Pancreas (tissue), 10 donors: ENCODE measurements at places on chromosomes 7 and 10.
A peak's percentile ranks its signal among the peaks of the same experiment; 100 is the strongest.

DNA sequence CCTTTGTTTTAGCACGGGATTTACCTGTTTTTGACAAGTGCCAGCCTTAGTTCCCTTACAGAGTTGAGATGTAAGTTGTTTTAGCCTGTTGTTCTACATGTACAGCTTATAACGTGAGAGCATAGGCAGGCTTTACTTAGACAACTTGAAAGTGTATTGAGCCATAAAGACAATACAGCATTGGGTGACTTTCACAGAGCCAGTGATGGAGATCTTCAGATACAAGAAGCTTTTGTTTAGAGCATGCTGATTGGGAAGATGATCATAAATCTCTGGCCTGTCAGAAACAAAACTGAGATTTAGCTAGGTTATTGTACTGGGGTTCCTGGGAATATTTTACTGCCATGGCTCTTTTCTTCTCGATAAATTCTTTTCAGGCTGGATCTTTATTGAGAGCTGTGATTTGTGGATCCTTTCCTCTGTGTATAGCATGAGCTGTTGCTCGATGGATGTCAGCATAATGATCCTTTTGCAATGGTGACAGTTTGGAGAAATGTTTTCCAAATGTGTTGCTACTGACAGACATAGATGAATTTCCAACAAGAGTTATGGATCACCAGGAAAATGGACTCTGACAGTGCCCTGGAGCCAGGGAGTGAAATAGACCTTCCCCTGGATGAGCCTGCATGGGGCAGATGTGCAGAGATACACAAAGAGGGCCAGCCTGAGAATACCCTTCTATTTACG, 30.2 kb downstream of the LHFPL3 start:
- H3K4me1 ChIP-seq = no peaks in the 10 kb centered on the region
- no peaks in the 10 kb centered on the region for H3K27me3 ChIP-seq
- no peaks in the 10 kb centered on the region for H3K36me3 ChIP-seq

DNA sequence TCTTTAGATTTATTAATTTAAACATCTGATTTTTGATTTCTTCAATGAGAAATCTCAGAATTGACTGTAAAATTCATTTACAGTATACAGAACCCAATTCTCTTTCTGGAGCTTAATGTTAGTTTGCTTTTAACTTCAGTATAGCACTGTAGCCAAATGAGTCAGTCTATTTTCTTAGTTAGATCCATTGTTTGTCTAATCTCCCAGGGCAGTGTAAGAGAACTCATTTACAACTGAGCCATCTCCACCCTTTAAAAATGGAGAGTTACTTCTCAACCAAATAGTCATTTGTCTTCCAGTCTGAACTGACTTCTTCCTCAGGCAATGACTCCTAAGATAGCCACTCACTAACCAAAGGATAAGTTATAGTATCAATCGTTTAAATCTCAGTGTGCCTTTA, 3.0 kb upstream of the WNT2 start:
- no peak overlapping the region for H3K4me3 ChIP-seq
- no peak for DNase-seq
- H3K4me1 ChIP-seq = no peaks in the 10 kb centered on the region
- H3K27me3 ChIP-seq = no peaks in the 10 kb centered on the region
- H3K27ac ChIP-seq = no peak overlapping the region

- no peak overlapping the region for H3K4me3 ChIP-seq
- H3K27ac ChIP-seq = no peak overlapping the region
- no peaks in the 10 kb centered on the region for H3K36me3 ChIP-seq
These were observed 97.6 kb downstream of the KIAA1217 start for GRCh38 chr10:24306507-24306875.

- H3K27me3 ChIP-seq = no peaks in the 10 kb centered on the region
- no peak for DNase-seq
- H3K4me1 ChIP-seq = no peaks in the 10 kb centered on the region
- no peaks in the 10 kb centered on the region for H3K36me3 ChIP-seq
- no peak overlapping the region for H3K4me3 ChIP-seq
These were observed 557.6 kb downstream of the PTPRN2 start for GRCh38 chr7:158030071-158030470.

GRCh38 chr10:13382703-13383398, 34.8 kb upstream of the SEPHS1 start:
- no peaks in the 10 kb centered on the region for H3K27me3 ChIP-seq
- H3K36me3 ChIP-seq = no peaks in the 10 kb centered on the region
- no peaks in the 10 kb centered on the region for H3K4me1 ChIP-seq
- DNase-seq = no peak

DNA sequence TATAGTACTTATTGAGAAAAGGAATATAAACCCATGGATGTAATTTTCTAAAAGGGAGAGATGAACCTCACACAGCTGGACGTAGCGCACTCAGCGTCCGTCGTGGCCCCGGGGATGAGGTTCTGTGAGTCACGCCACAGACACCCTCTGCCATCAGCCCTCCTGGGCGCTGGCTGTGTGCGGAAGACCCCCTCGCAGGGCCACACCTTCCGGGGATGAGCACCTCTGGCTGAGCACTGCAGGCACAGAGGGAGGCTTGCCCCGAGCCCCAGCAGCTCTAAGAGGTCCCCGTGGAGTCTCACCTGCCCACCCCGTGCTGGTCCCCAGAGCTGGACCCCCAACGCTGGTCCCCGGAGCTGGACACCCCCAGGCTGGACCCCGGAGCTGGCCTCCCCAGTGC, 215.8 kb downstream of the PTPRN2 start:
- H3K36me3 ChIP-seq = no peaks in the 10 kb centered on the region
- H3K27me3 ChIP-seq = no peaks in the 10 kb centered on the region
- H3K27ac ChIP-seq = no peak overlapping the region
- no peak overlapping the region for H3K4me3 ChIP-seq

DNA sequence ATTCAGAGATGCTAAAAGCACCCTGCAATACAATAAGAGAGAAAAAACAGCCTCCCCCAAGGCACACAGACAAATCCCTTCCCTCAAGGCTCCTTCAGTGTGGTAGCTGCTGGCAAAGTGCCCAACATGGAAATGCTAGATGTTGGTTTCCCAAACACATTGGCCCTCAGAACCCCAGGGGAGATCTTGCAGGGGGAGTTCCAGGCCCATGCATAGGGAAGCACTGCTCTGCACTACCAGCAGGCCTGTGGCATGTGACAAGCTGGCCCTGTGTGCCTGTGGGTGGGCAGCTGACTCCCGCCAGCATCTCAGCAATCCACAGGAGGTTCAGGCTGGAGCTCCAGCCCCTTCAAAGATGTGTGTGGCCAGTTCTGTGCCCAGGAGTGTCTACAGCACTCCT, 16.8 kb upstream of the CSGALNACT2 start:
- no peak overlapping the region for H3K27ac ChIP-seq
- H3K27me3 ChIP-seq = no peaks in the 10 kb centered on the region
- no peaks in the 10 kb centered on the region for H3K36me3 ChIP-seq
- H3K4me3 ChIP-seq = no peak overlapping the region
- no peak for DNase-seq

DNA sequence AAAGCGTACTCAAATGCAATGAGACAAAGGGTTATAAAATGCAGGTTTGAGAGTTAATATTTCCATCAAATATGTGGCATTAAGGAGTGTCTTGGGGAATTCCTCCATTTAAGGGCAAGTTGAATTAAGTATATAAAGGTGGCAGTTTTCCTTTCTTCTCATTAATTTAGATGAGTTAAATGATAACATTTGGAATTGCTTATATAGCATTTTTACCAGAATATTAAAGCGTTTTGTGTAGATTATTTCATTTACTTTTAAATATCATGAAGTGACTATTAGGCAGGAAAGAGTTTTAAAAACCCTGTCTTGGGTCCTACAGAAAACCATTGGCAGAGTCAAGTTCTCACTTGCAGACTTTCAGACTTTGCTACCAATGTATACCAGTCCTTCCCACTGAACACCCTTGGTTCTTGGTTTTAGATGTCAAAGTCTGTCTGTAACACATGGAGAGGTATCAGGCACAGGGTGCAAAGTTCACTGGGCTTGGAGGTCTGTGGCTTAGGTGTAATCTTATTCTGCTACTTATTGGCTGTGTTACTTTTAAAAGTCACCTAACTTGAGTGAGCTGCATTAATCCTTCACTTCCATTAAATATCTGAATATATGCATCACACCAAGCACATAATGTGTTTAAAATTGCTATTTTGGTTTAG, 51.0 kb downstream of the ASB4 start:
- no peak overlapping the region for H3K27ac ChIP-seq
- no peaks in the 10 kb centered on the region for H3K4me1 ChIP-seq
- H3K27me3 ChIP-seq = no peaks in the 10 kb centered on the region
- H3K4me3 ChIP-seq = no peak overlapping the region
- H3K36me3 ChIP-seq = no peaks in the 10 kb centered on the region
- DNase-seq = no peak

GRCh38 chr7:35780070-35780469, 20.8 kb upstream of the SEPTIN7 start:
- no peak overlapping the region for H3K27ac ChIP-seq
- H3K4me3 ChIP-seq = no peak overlapping the region

GRCh38 chr10:50963063-50963462, 77.6 kb upstream of the A1CF start:
- DNase-seq = no peak
- H3K4me1 ChIP-seq = no peaks in the 10 kb centered on the region
- H3K27me3 ChIP-seq = no peaks in the 10 kb centered on the region
- no peaks in the 10 kb centered on the region for H3K36me3 ChIP-seq
- no peak overlapping the region for H3K27ac ChIP-seq

- DNase-seq = no peak
- H3K36me3 ChIP-seq = no peaks in the 10 kb centered on the region
- H3K4me1 ChIP-seq = peaks cover 38% of the 10 kb centered on the region
- peak overlapping the region; percentile 77 for H3K27ac ChIP-seq
- no peak overlapping the region for H3K4me3 ChIP-seq
These were observed 21.3 kb downstream of the CALML3 start for GRCh38 chr10:5545778-5546710.

- no peaks in the 10 kb centered on the region for H3K27me3 ChIP-seq
- H3K4me3 ChIP-seq = no peak overlapping the region
- no peak for DNase-seq
- H3K36me3 ChIP-seq = no peaks in the 10 kb centered on the region
These were observed 44.6 kb upstream of the C1QL3 start for GRCh38 chr10:16566202-16566805.

GRCh38 chr7:30886608-30887011, 25.0 kb upstream of the AQP1 start:
- H3K4me3 ChIP-seq = no peak overlapping the region
- H3K4me1 ChIP-seq = peaks cover 8% of the 10 kb centered on the region
- H3K36me3 ChIP-seq = no peaks in the 10 kb centered on the region
- DNase-seq = no peak

GRCh38 chr7:18295781-18296423, 199.6 kb upstream of the HDAC9 start:
- H3K27ac ChIP-seq = no peak overlapping the region
- no peak overlapping the region for H3K4me3 ChIP-seq
- H3K36me3 ChIP-seq = no peaks in the 10 kb centered on the region
- no peaks in the 10 kb centered on the region for H3K27me3 ChIP-seq

DNA sequence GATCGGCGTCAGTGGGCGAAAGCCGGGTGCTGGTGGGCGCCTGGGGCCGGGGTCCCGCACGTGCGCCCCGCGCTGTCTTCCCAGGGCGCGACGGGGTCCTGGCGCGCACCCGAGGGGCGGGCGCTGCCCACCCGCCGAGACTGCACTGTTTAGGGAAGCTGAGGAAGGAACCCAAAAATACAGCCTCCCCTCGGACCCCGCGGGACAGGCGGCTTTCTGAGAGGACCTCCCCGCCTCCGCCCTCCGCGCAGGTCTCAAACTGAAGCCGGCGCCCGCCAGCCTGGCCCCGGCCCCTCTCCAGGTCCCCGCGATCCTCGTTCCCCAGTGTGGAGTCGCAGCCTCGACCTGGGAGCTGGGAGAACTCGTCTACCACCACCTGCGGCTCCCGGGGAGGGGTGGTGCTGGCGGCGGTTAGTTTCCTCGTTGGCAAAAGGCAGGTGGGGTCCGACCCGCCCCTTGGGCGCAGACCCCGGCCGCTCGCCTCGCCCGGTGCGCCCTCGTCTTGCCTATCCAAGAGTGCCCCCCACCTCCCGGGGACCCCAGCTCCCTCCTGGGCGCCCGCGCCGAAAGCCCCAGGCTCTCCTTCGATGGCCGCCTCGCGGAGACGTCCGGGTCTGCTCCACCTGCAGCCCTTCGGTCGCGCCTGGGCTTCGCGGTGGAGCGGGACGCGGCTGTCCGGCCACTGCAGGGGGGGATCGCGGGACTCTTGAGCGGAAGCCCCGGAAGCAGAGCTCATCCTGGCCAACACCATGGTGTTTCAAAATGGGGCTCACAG, 1.1 kb downstream of the EGFR start:
- peak; percentile 86 for DNase-seq
- no peaks in the 10 kb centered on the region for H3K27me3 ChIP-seq
- H3K27ac ChIP-seq = peak overlapping the region; percentile 91

- no peaks in the 10 kb centered on the region for H3K4me1 ChIP-seq
- no peak overlapping the region for H3K4me3 ChIP-seq
- no peaks in the 10 kb centered on the region for H3K36me3 ChIP-seq
- no peak overlapping the region for H3K27ac ChIP-seq
These were observed 11.9 kb downstream of the EZH2 start for GRCh38 chr7:148872188-148872587.

DNA sequence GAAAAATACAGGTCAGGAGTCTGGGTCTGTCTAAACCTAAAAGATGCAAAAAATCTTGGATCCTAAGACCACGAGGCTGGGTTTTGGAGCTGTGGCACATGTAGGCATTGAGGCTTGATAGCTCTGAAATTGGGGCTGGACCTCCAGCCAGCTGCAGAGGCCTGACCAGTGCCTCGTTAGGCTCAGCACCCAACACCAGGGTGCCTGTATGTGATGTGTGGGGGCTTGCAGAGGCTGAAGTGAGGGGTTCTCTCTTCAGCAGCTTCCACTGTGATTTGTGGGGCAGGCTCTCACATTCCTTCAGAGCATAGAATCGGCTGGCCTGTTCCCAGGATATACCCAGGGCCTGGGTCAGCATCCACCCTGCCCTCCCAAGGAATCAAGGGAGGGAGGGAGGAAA, 247.8 kb downstream of the BUB3 start:
- H3K27ac ChIP-seq = no peak overlapping the region
- no peaks in the 10 kb centered on the region for H3K36me3 ChIP-seq
- no peak overlapping the region for H3K4me3 ChIP-seq
- no peaks in the 10 kb centered on the region for H3K27me3 ChIP-seq
- no peak for DNase-seq

DNA sequence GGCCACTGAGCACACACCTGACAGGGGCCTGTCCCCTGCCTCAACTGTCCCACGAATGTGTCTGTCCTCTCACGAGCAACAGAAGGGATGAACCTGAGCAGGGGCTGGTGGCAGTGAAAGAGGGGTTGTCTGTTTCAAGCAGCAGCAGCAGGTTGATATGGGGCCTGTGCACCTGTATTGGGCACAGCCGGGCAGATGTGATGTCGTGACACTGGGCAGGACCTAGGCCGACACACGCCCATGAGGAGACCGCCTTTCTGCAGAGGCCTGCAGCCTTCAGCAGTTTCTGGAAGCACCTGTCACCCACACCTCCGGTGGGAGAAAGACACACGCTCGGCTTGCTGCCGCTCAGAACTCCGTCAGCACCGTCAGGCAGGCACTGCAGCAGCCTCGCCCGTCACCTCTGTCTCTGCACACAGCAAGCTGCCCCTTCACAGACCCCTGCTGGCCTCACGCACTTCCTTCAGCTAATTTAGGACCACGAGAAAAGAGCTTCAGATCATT, 48.5 kb downstream of the AMZ1 start:
- H3K4me1 ChIP-seq = no peaks in the 10 kb centered on the region
- no peak for DNase-seq
- no peak overlapping the region for H3K4me3 ChIP-seq
- H3K27me3 ChIP-seq = no peaks in the 10 kb centered on the region
